ENCODE measurements at places on chromosomes 11 and 22. TPM values are rescaled to one million over a fixed set of nuclear protein-coding genes. Genes with fewer than 3 reads are reported as not detected.

DNA sequence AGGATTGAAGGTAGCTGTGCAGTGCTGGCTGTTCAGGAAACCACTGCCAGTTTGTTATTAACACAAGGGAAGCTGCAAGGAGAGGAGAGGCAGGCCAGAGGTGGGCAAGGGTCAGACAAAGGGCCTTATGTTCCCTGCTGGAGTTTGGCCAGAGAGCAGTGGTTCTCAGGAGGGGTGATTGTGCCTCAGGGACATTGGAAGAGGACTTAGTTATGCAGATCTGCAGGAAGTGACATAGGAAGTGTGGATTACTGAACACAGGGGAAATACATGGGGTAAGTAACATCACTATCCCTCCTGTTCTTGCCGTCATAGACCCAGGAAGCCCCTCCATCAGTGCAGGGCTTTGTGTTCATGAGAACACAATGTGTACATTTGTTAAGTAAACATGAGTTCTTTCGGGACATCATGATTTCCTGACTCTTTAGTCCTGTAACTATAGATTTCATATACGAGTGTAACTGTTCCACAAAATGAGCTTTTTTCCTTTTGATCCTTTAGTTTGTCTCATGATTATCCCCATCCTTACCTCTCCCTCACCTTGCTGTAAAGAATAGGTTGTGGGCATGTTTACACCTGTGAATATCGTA is 5.9 kb downstream of the SRRD start:
- no peaks in the 10 kb centered on the region for H3K27me3 ChIP-seq
- no peak overlapping the region for H3K4me3 ChIP-seq
- H3K4me1 ChIP-seq = peaks cover 33% of the 10 kb centered on the region

GRCh38 chr11:32594272-32594671 is 10.6 kb downstream of the EIF3M start:
- peaks cover 26% of the 10 kb centered on the region for H3K4me1 ChIP-seq
- no peak overlapping the region for H3K4me3 ChIP-seq
- H3K27ac ChIP-seq = no peak overlapping the region
- H3K27me3 ChIP-seq = no peaks in the 10 kb centered on the region

GRCh38 chr11:61779666-61780525 is 12.5 kb downstream of the TMEM258 start:
- no peak for DNase-seq
- H3K4me3 ChIP-seq = no peak overlapping the region
- no peak overlapping the region for H3K27ac ChIP-seq
- peaks cover 10% of the 10 kb centered on the region for H3K4me1 ChIP-seq
- peaks cover 8% of the 10 kb centered on the region for H3K27me3 ChIP-seq

DNA sequence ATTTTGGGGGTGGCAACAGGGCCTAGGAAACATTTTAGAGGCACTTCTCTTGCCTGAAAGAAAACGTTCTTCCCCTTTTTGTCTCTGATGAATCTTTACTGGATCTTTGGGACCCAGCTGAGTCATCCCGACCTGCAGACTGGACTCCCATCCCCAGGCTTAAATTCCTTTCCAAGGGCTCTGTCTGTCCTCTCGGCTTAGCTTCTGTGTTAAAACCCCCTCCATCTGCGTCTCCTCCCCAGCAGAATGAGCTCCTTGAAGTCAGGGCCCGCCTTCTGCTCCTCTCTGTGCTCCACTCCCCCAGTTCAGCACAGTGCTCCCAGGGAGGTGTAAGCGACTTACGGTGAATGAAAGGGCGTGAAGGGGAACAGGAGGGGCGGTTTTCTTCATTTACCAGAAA is 895 bp upstream of the DAGLA start:
- peaks cover 34% of the 10 kb centered on the region for H3K27me3 ChIP-seq
- peaks cover 3% of the 10 kb centered on the region for H3K4me1 ChIP-seq
- no peaks in the 10 kb centered on the region for H3K36me3 ChIP-seq
- no peak for DNase-seq

- H3K4me1 ChIP-seq = peaks cover 66% of the 10 kb centered on the region
- peak; percentile 33 for DNase-seq
- no peak overlapping the region for H3K4me3 ChIP-seq
- peaks cover 7% of the 10 kb centered on the region for H3K36me3 ChIP-seq
Observed at GRCh38 chr11:61066645-61067044, 35.6 kb upstream of the CD5 start.

DNA sequence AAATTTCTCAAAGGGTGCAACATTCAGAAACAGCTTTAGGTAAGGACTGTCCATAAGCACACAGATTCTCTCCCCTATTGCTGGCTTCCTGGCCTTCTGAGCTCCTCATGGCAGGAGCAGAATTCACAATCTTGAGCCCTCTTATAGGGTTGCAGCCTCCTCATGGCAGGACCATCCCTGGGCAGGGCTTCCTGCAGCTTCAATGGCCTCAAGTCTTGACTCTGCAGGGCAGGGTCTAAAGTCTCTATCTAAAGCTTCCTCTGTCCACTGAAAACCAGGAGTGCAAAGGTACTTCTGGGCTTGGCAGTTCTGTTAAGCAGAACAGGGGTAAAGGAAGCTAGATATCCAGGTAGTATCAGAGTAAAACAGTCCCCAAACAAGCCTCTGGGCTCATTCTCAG is 28.7 kb downstream of the TUB start:
- no peak for DNase-seq
- H3K4me1 ChIP-seq = no peaks in the 10 kb centered on the region
- no peaks in the 10 kb centered on the region for H3K27me3 ChIP-seq
- H3K4me3 ChIP-seq = no peak overlapping the region
- H3K36me3 ChIP-seq = peaks cover 7% of the 10 kb centered on the region

- no peak for DNase-seq
- H3K4me3 ChIP-seq = peak within 1 kb of the TSS; percentile 46
- no peaks in the 10 kb centered on the region for H3K36me3 ChIP-seq
- H3K27ac ChIP-seq = no peak within 1 kb of the TSS
Observed at GRCh38 chr11:46918083-46918787, at the start of gene LRP4. TSS of gene LRP4 (minus strand) at chr11:46918550. CDS start at chr11:46918379, 171 bp downstream.

DNA sequence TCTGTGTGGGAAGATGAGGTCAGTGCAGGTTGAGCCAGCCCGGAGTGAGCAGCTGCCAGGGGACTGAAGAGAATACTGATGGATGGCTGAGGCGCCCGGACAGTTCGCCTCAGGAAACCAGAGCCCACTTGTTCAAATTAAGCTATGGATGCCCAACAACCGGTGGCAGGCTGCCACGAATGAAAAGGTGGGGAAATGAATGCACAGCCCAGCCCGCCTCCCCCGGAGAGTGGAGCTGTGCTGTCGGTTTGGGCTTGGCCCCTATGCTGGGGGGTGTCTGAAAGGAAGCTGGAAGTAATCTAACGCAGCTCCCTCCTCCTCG is 21.9 kb downstream of the HSPA8 start:
- H3K27me3 ChIP-seq = peaks cover 4% of the 10 kb centered on the region
- no peak overlapping the region for H3K4me3 ChIP-seq
- H3K4me1 ChIP-seq = peaks cover under 1% of the 10 kb centered on the region
- DNase-seq = no peak
- no peak overlapping the region for H3K27ac ChIP-seq

DNA sequence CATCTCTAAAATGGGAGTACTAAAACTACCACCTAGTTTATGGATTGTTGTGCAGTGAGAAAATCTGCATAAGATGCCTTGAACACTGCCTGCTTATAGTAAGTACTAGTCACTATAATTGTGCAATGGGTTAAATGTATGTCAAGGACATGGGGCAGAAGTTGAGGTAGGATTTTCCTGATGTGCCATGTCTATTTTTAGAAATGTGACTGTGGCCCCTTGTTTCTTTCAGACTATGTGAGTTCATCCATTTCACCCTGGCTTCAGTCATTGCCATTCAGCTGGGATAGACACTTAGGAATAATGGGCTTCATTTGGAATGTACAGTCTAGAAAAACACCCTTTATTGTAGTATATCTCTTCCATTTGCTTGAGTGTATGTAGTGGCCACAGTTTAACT is 51.4 kb downstream of the BDNF start:
- H3K4me3 ChIP-seq = no peak overlapping the region
- H3K27ac ChIP-seq = no peak overlapping the region
- H3K4me1 ChIP-seq = no peaks in the 10 kb centered on the region
- no peaks in the 10 kb centered on the region for H3K36me3 ChIP-seq
- no peak for DNase-seq

DNA sequence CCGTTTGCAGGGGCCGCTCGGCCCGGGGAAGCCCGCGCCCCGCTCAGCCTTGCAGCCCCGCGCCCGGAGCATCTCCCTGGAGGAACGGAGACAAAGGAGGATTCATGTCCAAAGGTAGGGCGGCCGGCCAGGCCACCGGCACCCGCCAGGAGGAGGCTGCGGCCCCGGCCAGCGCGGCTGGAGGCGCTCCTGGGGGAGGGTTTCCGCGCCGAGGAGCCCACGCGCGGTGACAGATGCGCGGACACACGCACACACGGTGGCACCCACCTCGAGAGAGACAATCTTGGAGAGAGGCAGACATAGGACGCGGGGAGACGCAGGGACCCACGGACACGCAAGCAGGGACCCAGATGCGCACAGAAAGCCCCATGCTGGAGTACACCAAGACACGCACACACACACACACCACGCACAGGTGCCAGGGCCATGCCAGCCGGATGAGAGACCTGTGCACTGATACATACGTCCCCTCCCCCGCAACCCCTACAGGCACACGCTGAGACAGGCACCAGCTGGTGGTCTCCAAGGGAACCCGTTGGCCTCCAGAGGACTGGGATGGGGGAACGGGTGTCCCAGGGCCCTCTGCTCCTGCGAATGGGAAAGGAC is 7.8 kb downstream of the SEPTIN3 start:
- peak overlapping the region; percentile 49 for H3K4me3 ChIP-seq
- peaks cover 3% of the 10 kb centered on the region for H3K4me1 ChIP-seq
- no peak for DNase-seq
- H3K36me3 ChIP-seq = no peaks in the 10 kb centered on the region
- peaks cover 52% of the 10 kb centered on the region for H3K27me3 ChIP-seq

- no peak for DNase-seq
- no peaks in the 10 kb centered on the region for H3K36me3 ChIP-seq
- no peaks in the 10 kb centered on the region for H3K27me3 ChIP-seq
- H3K4me3 ChIP-seq = no peak overlapping the region
- no peaks in the 10 kb centered on the region for H3K4me1 ChIP-seq
- no peak overlapping the region for H3K27ac ChIP-seq
Observed at GRCh38 chr11:90601261-90601660, 378.4 kb upstream of the CHORDC1 start.

GRCh38 chr11:45546366-45546765 is 119.1 kb downstream of the CHST1 start:
- no peaks in the 10 kb centered on the region for H3K4me1 ChIP-seq
- peaks cover 3% of the 10 kb centered on the region for H3K27me3 ChIP-seq
- no peaks in the 10 kb centered on the region for H3K36me3 ChIP-seq
- no peak overlapping the region for H3K4me3 ChIP-seq
- H3K27ac ChIP-seq = no peak overlapping the region
- DNase-seq = no peak

- no peak overlapping the region for H3K4me3 ChIP-seq
- H3K27me3 ChIP-seq = no peaks in the 10 kb centered on the region
- no peak overlapping the region for H3K27ac ChIP-seq
- H3K4me1 ChIP-seq = no peaks in the 10 kb centered on the region
- H3K36me3 ChIP-seq = no peaks in the 10 kb centered on the region
- no peak for DNase-seq
Observed at GRCh38 chr11:9951807-9952206, 287.9 kb downstream of the SWAP70 start.

GRCh38 chr11:131481303-131481702 is 110.9 kb downstream of the NTM start:
- no peaks in the 10 kb centered on the region for H3K36me3 ChIP-seq
- H3K4me1 ChIP-seq = no peaks in the 10 kb centered on the region
- no peaks in the 10 kb centered on the region for H3K27me3 ChIP-seq
- no peak for DNase-seq
- H3K27ac ChIP-seq = no peak overlapping the region

GRCh38 chr11:12810568-12810894 is 136.3 kb downstream of the TEAD1 start:
- H3K4me1 ChIP-seq = peaks cover 50% of the 10 kb centered on the region
- no peak for DNase-seq
- H3K4me3 ChIP-seq = no peak overlapping the region
- H3K27me3 ChIP-seq = peaks cover 41% of the 10 kb centered on the region
- H3K27ac ChIP-seq = no peak overlapping the region

DNA sequence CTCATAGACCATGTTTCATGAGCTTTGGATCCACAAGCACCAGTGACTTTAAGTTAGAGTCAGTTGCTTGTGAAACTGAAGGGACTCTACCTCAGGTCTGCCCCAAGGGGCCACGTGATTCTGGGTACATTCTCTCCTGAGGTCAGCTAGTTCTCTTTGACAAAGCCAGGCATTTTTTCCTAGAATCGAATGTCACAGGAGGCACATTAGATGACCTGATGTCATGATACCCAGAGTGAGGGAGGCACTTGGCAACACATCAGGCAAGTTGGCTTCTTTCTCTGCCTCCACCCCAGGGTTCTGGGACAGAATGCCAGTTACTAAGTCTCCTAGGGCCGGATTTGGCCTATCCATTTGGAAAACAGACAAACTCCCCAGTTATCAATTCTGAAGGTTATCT is 93.0 kb downstream of the APIP start:
- DNase-seq = no peak
- H3K27ac ChIP-seq = no peak overlapping the region
- H3K27me3 ChIP-seq = peaks cover 36% of the 10 kb centered on the region

DNA sequence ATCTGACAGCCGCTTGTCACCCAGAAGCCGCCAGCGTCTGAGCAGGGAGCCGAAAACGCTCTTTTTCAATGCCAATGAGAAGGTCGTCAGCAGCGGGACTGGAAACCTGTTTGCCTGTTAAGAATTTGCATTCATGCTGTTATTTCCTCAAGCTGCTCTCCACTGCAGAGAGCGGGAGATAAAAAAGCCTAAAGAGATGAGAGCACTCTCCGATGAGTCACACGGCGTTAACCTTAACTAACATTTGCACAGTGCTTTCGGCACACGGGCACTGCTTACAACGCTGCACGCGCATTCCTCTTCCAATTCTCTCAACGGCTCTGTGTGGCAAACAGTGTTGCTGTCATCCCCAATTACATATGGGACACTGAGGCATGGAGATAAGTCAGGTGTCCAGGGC is 40.0 kb upstream of the RTL6 start:
- peaks cover 13% of the 10 kb centered on the region for H3K27me3 ChIP-seq
- no peak for DNase-seq
- H3K4me3 ChIP-seq = no peak overlapping the region

Gene ROBO4
- total RNA-seq = not detected

Gene CNGA4
- total RNA-seq = 0.26 TPM

Gene CCDC81
- total RNA-seq = 0.16 TPM

Gene OLFML1
- not detected for total RNA-seq

Gene LIF
- total RNA-seq = 304 TPM

Gene OR52E8
- total RNA-seq = not detected

Gene GAB4
- not detected for total RNA-seq

Gene F2
- total RNA-seq = not detected

Gene PRG3
- total RNA-seq = not detected
